Sciatic nerve (tissue), 2 donors: ENCODE measurements at places on chromosomes 1 and 21. TPM values are rescaled to one million over a fixed set of nuclear protein-coding genes. Genes with fewer than 3 reads are reported as not detected.

The TEDDM1 gene
- not detected for total RNA-seq

DNA sequence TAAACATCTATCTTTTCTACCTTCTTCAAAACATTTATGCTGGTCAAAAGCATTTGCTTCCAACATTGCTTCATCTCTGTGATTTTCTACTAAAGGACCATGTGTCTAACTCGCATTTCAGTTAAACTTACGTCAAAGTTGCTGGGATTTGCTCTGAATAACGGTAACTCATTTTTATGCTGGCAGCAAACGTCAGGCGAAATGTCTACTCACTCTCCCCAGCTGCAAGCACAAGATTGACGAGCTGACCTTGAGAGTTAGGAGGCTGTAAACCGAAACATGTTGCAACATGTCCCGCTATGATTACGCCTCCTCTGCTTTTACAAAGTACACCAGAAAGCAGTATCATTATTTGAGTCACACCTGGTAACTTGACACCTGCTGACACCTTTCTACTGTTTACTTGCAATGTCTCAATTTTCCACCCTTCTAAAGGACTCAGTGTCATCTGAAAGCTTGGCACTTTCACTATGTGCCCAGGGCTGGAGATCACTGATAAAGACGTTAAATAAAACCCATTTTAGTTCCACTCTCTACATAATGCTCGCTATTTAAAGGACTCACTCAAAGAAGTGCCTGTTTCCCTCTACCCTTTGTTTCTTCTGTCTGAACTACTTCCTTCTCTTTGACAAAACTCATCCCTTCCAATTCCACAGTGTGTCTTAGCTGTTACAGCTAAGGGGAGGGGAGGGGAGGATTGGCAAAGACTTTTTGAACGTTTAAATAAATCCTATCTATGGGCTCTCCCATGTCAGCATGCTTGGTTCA lies 111.9 kb downstream of the PTPN14 start:
- DNase-seq = no peak

DNA sequence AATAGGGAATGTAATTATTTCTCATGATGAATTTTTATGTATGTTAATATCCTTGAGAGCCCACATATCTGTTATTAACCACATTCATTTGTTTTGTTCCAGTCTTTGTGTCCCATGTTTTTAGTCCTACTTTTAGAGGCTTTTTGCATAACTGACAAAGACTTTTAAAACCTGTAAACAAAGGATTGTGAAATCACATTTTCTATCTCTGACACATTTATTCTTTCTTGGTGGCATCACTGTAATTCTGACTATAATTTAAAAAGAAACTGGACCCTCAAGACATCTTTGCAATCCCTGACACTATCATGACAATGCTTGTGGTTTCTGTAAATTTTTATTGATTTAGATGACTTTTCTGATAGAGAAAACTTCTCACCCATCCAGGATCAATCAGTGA lies 313.1 kb downstream of the SIPA1L2 start:
- DNase-seq = no peak

GRCh38 chr1:23159963-23160877 lies 8.4 kb downstream of the LUZP1 start:
- no peak for DNase-seq

- no peak for DNase-seq
Observed at GRCh38 chr1:242211254-242212022, 212.5 kb upstream of the MAP1LC3C start.

GRCh38 chr1:204065174-204065985 lies 7.5 kb upstream of the SOX13 start:
- peak; percentile 89 for DNase-seq

DNA sequence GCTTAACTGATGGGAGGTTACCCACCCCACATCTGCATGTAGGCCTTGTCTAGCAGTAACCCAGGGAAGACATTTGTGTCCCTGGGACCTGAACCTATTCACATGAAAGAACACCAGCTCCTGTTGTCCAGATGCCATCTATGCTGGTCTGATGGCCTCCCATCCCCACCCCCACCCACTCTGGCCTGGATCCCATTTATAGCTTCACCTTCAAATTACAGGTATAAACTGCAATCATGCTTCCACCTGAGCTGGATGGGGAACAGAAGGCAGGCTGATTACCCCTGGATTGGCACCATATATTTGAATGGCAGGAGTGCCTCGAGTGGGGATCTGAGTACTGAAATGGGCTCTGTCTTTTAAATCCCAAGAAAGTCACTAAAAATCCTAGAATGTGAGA lies 312.7 kb upstream of the USP24 start:
- no peak for DNase-seq

DNA sequence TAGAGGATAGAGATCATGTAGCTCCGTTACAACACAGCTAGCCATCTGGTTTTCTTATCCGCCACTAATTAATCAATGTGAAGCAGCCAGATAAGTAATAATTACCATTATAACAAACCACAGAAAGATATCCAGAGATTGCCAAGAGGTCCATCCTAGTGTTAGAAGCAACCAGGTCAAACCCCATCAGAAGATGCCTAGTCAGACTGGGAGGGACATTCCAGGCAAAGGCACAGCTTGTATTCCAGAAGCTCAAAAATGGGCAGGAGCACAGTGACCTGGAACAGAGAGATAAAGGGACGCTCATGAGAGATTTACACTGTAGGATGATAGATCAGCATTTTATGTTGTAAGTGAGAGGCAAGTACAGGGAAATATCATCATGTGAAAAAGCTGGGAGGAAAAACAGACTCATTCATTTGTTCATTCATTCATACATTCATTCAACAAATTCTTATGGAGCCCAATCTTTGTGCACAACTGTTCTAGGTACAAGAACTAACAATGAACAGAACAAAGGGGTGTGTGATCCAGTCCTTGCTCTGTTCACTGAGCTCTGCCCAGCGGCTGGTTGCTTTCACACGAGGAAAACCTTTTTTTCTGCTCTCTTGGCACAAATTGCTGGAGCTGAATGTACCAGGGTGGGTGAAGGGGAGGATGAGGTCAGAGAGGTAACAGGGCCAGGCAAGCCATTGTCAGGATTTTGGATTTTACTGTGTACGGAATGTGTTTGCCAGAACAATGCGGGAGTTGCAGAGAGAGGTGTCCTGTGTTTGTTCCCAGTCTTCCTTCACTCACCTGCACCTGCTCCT lies 240.8 kb upstream of the FGGY start:
- DNase-seq = no peak

DNA sequence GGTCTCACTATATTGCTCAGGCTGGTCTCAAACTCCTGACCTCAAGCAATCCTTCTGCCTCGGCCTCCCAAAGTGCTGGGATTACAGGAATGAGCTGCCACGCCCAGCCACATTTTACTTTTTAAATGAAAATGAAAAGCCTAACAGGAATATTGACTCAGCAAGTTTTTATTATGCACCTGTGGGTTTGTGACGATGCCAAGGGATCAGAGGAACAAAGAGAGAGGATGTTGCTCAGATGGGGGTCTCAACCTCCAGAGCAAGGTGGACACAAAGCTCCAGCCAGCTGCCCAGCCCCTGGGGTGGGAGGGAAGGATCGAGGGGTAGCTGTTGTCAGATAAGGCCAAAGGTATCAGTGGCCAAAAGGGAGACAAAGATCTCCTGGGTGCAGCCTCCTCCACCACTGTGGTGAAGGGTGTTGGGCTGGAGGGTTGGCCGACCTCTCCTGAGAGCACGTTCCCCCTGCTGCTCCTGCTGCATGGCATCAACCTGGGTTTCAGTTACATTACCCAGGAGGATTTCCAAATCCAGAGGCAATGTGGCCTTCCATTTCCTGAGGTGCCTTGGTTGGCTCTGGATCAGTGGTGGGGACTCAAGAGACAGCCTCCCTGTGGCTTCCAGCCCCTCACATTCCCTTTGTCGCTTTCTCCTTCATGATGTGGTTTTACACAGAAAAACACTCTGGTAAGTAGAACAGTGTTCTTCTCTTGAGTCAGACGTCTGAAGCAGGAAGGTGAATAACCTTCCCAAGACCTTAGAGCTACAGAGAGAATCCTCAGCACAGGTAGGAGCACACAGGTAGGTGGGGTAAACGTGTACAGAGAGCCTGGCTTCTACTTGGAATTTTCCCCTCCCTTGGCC lies 34.2 kb downstream of the ZNF496 start:
- no peak for DNase-seq

GRCh38 chr1:204600203-204600602 lies 84.0 kb downstream of the MDM4 start:
- DNase-seq = no peak

The PPP1R12B gene
- 271 TPM for total RNA-seq

The GALE gene
- 15.8 TPM for total RNA-seq

The RPS8 gene
- total RNA-seq = 1,483 TPM

The PSRC1 gene
- total RNA-seq = 7.6 TPM

GRCh38 chr1:184190616-184191015 lies 139.1 kb downstream of the TSEN15 start:
- no peak for DNase-seq

The CASZ1 gene
- 8.5 TPM for total RNA-seq

- no peak for DNase-seq
Observed at GRCh38 chr1:66262208-66262963, 271.6 kb upstream of the SGIP1 start.

The B3GALT5 gene
- total RNA-seq = not detected

The AKR7A2 gene
- 35.8 TPM for total RNA-seq

DNA sequence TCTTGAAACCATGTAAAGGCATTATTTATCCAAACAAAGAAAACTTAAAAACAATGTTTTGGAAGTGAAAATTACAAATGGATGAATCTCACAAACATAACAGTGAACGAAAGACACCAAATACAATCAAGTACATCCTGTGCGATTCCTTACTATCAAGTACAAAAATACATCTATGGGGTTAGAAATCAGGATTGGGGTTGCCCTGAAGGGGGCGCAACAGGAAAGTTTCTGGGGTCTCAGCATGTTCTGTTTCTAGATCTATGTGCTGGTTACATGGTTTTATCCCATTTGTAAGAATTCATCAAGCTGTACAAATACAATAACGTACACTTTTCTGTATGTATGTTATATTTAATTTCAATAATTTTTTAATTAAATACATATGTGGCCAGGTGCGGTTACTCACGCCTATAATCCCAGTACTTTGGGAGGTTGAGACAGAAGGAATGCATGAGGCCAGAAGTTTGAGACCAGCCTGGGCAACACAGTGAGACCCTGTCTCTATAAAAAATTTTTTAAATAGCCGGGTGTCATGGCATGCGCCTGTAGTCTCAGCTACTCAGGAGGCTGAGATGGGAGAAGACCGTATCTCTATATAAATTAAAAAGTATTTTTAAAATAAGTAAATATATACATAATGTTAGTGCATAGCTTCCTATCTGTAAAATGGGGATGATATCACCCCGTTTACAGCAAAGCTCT lies 121.5 kb upstream of the SOD1 start:
- no peak for DNase-seq

DNA sequence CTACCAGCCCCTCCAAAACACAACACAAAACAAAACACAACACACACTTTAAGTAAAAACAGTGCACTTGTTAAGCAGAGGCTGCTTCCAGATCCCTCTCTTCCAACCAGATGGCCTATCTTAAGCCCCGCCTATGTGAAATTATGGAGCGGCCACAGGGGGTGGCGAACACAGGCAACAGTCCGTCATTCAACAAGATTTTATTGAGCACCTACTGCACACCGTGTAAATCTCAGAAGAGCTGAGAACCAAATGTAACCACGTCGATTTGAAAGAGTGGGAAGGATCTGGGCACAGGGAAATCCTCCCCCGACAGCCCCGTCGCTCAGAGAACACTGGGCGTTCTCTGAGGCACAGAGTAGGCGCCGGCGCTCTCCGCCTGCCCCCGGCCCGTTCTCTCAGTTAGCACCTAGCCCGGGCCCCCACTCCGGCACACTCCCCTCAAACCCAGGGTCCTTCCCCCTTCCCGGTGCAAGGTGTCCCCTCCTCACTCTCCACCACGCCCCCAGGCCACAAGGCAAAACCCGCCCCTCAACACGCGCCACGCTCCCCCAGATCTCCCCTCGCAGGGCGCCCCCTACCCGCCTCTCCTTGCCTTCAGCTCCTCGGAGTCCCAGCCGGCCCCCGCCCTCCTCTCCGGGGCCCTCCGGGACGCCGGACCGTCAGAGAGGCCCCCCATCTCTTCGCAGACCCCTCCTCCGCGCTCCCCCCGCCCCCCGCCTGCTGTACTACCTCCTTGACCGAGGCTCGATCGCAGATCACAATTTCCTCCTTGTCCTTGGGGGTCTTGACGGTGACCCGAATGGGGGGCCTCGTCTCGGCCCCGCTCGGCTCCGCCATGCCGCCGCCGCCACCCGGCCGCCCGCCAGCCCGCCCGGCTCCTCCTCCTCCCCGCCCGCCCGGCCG lies 483 bp downstream of the UBQLN4 start:
- peak; percentile 87 for DNase-seq
